Upper lobe of right lung (tissue), 1 donor: ENCODE measurements at places on chromosomes 6 and 20. TPM values are rescaled to one million over a fixed set of nuclear protein-coding genes. Genes with fewer than 3 reads are reported as not detected.

Gene PXMP4
- total RNA-seq = 35.6 TPM

DNA sequence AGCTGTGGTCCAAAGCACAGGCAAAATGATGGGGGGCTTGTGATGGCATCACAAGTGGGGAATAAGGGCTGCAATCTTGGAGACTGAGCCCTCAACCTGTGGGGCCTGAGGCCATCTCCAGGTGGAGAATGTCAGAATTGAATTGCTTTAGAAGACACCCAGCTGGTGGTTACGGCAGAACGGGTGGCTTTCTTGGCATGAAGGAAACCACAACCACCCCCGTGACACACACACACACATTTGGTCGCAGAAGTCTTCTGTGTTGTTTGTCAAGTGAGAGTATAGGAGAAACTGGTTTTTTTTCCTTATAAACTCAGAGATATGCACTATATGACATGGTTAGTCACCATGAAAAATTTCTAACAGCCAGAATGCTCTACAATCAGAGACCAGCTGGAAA lies 139.5 kb upstream of the CDH4 start:
- peaks cover under 1% of the 10 kb centered on the region for H3K27me3 ChIP-seq
- H3K27ac ChIP-seq = no peak overlapping the region
- no peaks in the 10 kb centered on the region for H3K36me3 ChIP-seq
- H3K4me1 ChIP-seq = no peaks in the 10 kb centered on the region

DNA sequence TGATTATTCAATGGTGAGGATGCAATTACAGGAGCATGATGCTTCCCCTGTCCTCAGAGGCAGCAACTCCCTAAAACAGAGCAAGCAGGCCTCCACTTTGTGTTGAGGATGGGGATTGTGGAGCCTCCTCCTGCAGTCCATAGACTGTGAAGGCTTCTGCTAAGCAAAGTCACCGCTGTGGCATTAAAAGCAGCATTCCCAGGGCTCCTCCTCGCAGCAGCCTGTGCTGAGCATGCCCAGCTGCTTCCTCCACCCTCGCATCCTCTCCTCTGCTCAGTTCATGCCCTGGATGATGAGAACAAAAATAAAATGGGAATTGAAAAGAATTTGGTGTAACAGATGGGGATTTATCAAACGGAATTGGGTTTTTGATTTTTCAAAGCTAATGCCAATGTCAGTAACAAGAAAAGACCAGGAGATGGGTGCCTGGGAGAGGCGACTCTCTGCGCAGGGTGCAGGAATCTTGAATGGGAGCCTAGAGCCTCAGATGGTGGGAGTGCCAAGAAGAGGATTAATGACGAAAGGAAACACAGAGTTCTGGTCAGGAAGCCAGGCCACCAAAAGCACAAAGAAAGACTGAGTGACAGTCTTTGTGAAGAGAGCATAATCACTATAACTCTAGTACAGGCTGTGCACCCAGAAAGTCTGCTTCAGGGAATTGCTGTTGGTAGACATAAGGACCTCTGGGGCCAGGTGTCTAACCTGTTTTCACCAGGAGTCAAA lies 347.6 kb downstream of the TPBG start:
- no peak overlapping the region for H3K4me3 ChIP-seq
- H3K4me1 ChIP-seq = no peaks in the 10 kb centered on the region
- H3K36me3 ChIP-seq = no peaks in the 10 kb centered on the region
- DNase-seq = no peak
- no peak overlapping the region for H3K27ac ChIP-seq

DNA sequence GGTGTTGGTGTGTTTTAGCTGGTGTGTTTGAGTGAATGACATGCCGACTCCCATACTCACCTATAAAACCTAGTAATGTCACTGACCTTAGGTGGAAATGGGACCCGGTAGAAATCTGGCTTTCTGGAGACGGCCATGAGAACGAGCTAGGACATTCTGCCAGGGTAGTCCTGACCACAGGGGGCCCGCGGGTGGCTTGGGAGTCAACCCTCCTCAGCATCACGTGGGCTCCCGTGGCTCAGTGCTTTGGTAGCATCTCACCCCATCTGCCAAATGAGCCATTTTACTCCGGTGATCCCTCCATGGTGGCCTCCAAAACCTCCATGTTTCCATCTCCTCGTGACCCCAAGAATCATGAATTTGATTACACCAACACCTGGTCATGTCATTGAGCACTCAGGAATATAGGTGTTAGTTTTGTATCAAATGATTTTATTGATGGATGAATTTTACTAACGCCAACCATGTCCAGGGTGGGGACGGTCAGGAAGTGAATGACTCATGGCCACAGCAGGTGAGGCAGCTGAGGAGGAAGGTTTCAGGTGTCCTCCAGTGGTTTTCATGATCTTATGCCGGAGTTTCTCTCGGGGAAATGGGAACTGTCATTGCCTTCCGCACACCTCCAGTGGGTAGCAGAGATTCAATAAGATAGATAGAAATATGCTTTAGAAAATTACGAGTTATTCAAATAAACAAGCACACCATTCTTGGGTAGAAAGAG lies 195.0 kb downstream of the SYNDIG1 start:
- H3K4me3 ChIP-seq = no peak overlapping the region
- no peaks in the 10 kb centered on the region for H3K27me3 ChIP-seq
- no peaks in the 10 kb centered on the region for H3K4me1 ChIP-seq
- no peak for DNase-seq
- H3K36me3 ChIP-seq = no peaks in the 10 kb centered on the region

- H3K27me3 ChIP-seq = no peaks in the 10 kb centered on the region
- peaks cover 37% of the 10 kb centered on the region for H3K4me1 ChIP-seq
- H3K36me3 ChIP-seq = peaks cover 7% of the 10 kb centered on the region
- peak overlapping the region; percentile 83 for H3K27ac ChIP-seq
- H3K4me3 ChIP-seq = peak overlapping the region; percentile 53
Measured at GRCh38 chr6:35018746-35019145, 122.4 kb downstream of the TCP11 start.

DNA sequence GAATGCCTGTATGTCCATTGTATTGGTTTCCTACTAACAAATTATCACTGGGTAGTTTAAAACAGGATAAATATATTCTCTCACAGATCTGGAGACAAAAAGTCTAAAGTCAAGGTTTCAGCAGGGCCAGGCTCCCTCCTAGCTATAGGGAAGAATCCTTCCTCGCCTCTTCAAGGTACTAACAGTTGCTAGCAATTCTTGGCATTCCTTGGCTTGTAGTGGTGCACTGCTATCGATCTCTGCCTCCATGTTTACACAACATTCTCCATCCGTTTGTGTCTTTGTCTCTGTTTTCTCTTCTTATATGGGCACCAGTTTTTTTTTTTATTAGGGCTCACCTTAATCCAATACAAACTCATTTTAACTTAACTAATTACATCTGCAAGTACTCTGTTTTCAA lies 48.9 kb downstream of the OR2B6 start:
- no peaks in the 10 kb centered on the region for H3K36me3 ChIP-seq
- no peaks in the 10 kb centered on the region for H3K4me1 ChIP-seq
- H3K4me3 ChIP-seq = no peak overlapping the region
- no peak overlapping the region for H3K27ac ChIP-seq
- peaks cover 13% of the 10 kb centered on the region for H3K27me3 ChIP-seq
- no peak for DNase-seq

Gene KIF25
- 0.96 TPM for total RNA-seq

DNA sequence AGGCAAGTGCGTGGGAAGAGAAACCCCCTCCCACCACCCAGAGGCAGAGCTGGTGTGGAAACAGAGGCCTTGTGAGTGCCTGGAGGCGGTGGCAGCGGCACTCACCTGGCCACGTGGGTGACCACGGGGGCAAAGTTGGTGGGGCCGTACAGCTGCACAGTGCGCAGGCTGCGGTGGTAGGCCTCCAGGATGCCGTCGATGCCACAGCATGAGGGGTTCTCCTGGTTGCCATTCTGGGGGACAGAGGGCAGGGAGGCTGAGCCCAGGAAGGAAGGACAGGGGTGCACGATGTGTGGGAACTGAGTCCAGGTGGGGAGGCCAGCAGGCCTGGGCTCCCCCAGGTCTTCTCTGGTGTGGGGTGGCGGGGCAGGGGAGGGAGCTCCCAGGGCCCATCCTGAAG lies 47.7 kb downstream of the RAB44 start:
- no peak overlapping the region for H3K27ac ChIP-seq
- H3K4me3 ChIP-seq = no peak overlapping the region
- DNase-seq = no peak
- no peaks in the 10 kb centered on the region for H3K36me3 ChIP-seq
- H3K4me1 ChIP-seq = no peaks in the 10 kb centered on the region

GRCh38 chr20:53085720-53086119 lies 113.6 kb downstream of the TSHZ2 start:
- H3K4me3 ChIP-seq = no peak overlapping the region
- H3K36me3 ChIP-seq = no peaks in the 10 kb centered on the region
- no peaks in the 10 kb centered on the region for H3K27me3 ChIP-seq
- no peak overlapping the region for H3K27ac ChIP-seq
- no peak for DNase-seq

Gene MDC1
- 32.8 TPM for total RNA-seq

Gene FHL5
- total RNA-seq = 40.1 TPM

DNA sequence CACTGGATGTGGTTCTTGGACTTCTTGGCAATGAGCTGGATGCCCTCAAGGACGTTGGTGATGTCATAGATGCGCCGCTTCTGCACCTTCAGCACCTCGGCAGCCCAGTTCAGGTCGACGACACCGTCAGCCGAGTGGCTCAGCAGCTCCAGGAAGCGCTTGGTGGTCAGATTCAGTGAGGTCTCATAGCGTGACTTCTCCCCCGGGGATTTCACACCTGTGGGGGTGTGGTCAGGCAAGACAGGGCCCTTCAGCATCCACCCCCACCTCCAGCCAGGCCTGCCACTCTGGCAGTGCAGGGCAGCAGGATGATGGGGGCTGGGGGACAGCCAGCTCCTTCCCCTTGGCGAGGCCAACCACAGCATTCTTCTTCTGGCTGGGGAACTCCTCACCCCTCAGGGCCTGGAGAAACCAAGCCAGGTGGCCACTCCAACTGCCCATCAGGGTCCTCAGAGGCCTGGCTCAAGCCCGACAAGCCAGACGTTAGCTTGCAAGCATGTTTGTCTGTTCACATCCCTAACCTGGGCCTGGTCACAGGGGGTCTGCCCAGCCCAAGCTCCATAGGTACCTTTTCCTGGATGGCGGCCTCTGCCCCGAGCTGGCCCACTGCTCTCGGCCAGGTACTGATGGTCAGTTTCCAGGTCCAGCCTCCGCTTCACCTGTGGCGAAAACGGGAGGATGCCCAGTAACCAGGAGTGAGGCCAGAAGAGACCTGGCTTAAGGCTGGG lies 5.7 kb upstream of the NECAB3 start:
- H3K36me3 ChIP-seq = no peaks in the 10 kb centered on the region
- H3K27ac ChIP-seq = no peak overlapping the region
- peaks cover 14% of the 10 kb centered on the region for H3K4me1 ChIP-seq

Gene LY86
- total RNA-seq = 13.8 TPM

DNA sequence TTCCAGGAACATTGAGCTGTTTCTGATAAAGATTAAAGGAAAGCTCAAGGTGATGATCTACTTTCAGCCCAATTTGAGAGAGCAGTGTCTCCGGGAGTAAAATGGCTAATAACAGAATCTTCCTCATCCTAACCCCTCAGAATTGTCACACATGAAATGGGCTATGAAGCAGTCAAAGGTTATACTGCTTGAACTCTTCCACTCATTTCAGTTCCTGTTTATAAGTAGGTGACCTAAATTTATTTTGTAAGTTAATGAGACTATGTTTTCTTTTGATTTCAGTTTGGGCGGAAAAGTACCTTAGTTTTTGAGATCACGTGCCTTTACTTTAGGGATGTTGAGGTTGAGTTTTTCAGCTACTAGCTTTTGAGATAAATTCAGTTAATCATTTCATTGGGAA lies 47.2 kb downstream of the QKI start:
- H3K27me3 ChIP-seq = no peaks in the 10 kb centered on the region
- no peak overlapping the region for H3K27ac ChIP-seq
- peaks cover 37% of the 10 kb centered on the region for H3K4me1 ChIP-seq
- DNase-seq = no peak

Gene MUC21
- 1.1 TPM for total RNA-seq
